Retina (tissue), 1 donor: ENCODE measurements at places on chromosomes 12 and 14.

DNA sequence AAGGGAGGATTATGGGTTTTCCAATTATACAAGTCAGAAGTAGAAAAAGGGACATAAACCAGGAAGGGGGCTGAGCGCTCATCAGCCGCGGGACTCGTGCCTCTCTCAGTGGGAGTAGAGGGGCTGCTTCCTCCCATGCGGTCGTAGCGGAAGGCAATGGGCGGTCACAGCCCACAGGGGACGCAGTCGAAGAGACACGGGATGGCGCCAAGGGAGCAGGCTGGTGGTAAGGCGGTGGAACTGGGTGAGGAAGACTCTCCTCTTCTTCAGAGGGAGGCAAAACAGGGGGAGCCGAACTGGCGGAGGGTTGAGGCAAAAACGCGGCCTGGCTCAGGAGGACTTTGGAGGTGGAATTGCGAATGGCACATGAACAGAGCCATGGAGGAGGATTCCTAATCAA is 677.7 kb downstream of the TMEM121 start:
- no peak for DNase-seq

- DNase-seq = no peak
These were observed 33.7 kb upstream of the RIC8B start for GRCh38 chr12:106740818-106741217.

DNA sequence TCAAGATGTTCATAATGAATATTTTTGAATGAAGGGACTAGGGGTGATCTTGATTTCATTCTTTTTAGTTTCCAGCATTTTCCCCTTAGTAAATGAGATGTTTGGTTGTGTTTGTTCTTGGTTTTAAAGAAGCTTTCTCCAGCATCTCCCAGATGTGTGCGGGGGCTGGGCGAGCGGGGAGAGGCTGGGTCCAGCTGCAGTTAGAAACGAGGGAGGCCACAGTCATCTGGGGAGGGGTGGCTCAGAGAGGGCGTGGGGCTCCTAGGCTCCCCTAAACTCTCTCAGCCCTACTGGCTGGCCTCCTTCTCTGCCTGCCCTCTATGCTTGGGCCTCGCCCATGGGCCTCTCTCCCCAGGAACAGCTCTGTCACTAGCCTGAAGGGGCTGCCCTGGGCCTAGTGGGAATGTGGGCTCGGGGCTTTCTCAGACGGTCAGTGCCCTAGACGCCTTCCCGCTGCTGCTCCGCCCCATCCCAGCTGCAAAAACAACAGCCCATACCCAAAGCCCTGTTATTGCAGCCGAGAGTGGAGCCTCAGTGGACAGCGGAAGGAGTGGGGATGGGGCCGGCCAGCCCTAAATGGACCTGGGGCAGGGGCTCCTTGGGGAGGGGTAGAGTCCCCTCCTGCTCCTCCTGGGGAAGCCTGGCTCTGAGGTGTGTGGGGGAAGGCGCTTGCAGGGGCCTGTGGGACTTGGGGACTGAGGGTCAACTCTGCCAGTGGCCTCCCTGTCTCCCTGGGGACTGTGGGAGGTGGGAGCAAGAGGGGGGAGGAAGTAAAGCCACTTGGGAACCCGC is 18.3 kb upstream of the EIF2B2 start:
- no peak for DNase-seq

DNA sequence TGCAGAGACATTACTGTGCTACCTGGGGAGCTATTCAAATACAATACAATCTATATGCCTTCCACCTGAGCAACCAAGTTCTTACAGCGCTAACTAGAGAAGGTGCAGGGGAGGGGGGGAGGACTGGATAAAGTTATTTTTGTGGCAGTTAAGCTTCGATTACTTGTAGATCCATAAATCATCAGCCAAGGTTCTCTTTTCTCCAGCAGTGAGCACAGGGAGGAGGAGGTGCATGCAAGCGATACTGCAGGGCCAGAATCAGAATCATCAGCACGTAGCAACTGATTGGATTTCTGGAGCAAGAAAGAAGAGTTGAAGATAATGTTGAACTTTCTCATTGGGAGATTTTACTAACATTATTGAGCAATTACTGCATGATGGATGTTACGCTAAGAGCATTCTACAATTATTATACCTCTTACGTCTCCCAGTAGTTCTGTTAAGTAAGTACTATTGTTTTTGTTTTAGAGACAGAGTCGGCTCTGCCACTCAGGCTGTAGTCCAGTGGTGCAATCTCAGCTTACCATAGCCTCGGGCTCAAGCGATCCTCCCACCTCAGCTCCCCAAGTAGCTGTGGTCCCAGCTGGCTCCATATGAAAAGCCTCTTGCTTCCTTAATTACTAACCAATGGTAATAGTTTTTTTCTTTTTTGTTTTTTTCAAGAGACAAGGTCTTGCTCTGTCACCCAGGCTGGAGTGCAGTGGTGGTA is 74.6 kb upstream of the EEA1 start:
- no peak for DNase-seq

DNA sequence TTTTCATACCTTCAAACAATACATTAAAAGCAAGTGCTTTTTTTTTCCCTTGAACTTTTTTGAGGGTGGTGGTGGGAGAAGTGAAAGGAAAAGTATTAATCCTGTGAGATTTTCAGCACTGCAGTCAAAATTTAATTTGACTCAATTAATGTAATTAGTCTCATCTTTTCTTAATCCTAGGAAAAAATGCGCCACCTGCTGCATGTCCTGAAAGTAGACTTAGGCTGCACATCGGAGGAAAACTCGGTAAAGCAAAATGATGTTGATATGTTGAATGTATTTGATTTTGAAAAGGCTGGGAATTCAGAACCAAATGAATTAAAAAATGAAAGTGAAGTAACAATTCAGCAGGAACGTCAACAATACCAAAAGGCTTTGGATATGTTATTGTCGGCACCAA is 52.2 kb downstream of the SPATA7 start:
- DNase-seq = no peak

DNA sequence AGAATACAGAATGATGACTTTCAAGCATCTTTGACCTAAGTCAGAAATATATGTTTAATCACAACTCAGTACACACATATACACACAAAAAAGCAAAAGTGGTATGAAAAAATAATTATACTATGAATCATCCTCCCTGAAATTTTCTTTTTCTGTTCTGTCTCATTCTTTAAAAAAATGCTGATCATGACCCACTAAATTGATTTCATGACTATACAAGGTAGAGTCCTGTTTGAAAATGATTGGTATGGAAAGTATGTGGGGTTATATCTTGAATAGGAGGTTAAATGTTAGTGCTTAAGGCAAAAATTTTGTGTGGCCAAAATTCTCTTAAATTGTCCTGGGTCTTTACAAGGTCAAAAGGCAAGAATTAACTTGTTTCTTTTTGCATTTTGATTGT is 80.4 kb downstream of the SUDS3 start:
- no peak for DNase-seq

GRCh38 chr12:21566223-21566906 is 38.3 kb downstream of the GYS2 start:
- DNase-seq = no peak
